Fibroblast of the aortic adventitia (primary cell): ENCODE measurements at places on chromosomes 4 and X. TPM values are rescaled to one million over a fixed set of nuclear protein-coding genes. Genes with fewer than 3 reads are reported as not detected.

Gene SPARCL1
- total RNA-seq: not detected in 2 replicates

Gene PAGE1
- not detected in 2 replicates for total RNA-seq

Gene MAGED4
- total RNA-seq: 13.7 and 14.7 TPM in 2 replicates

Gene RWDD4
- total RNA-seq: 10.0 and 43.7 TPM in 2 replicates

Gene CXCL8
- total RNA-seq: 0.98 and 2.4 TPM in 2 replicates

Gene ERCC6L
- total RNA-seq: 9.9 TPM in 1 of 2 replicates, not detected in the other

Gene PAK3
- 0.90 and 3.7 TPM in 2 replicates for total RNA-seq

GRCh38 chr4:28772066-28772465 lies 1911.4 kb downstream of the STIM2 start:
- DNase-seq: peak; percentile 82

DNA sequence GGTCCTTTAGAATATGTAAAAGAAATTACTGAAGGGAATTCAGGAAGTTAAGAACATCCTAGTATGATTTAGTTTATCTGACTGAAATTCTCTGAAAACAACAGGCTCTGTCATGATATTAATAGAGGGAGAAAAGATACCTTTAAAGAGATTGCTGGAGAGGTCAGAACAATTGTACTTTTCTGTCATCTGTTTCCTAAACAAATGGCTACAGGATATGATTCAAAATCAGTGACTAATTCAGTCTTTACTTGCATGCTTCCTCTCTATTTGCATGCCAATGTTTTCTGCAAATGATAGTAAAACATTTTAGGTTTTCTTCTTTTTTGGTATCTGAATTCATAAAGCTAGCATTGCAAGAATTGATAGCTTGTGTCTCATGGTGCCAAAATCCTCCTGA lies 616.7 kb upstream of the PCDH7 start:
- peak; percentile 18 for DNase-seq

- no peak for DNase-seq
These were observed 238.4 kb upstream of the ANXA3 start for GRCh38 chr4:78312989-78313753.

DNA sequence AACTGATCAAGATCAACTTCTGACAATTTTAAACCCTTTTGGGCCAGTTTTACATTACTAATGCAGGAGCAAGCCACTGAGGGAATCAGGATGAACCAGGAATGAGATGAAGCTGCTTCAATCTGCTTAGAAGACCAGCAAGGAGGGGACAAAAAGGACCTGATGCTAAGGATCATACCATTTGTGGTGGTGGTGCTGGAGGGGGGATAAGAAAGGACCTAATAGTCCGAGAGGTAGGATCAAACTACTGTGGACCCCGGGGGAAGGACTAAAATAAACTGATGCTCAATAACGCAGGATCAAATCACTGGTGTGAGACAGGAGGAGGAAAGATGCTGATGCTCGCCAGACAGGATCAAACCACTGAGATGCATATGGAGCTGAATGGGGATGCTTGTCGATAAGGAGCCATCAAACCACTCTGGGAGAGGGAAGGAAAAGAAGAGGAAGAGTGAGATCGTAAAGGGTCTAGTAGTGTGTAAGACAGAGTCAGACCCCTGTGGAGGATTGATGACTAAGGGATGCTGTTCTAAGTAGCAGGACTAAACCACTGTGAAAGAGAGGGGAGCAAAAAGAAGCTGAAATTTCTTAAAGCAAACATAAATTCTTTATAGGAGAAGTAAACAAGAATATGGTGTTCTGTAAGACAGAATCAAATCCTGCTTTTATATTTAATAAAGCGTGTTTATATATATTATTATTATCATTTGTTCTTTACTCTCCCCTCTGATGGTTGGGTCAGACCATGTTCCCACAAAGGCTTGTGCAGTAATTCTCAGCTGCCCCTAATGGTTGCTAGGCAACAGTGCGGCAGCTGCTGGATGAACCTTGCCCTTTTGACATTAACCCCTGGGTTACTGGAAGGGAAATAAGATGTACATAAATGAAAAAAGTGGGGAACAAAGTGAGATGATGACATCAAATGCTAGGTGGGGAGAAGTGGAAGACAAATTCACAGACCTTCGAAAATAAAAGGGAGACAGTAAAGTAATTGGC lies 432.5 kb upstream of the FGF16 start:
- DNase-seq: no peak

DNA sequence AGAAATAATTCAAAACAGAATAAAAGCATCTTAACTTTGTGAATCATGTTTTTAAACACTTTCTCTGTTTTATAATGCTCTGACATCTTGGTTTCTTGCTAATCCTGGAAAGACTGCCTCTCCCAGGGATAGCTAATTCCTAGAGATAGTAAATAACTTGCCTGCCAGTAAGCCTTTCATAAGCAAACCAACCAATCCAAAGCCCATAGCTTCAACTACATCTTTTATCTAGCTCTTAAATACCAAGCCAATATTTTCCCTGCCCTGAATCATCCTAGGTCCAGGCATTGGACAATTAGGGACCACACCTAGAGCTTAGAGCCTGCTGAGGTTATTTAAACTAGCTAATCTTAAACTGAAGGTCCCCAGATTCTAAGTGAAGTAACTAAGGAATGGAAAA lies 223.7 kb upstream of the DIPK2B start:
- peak; percentile 40 for DNase-seq

DNA sequence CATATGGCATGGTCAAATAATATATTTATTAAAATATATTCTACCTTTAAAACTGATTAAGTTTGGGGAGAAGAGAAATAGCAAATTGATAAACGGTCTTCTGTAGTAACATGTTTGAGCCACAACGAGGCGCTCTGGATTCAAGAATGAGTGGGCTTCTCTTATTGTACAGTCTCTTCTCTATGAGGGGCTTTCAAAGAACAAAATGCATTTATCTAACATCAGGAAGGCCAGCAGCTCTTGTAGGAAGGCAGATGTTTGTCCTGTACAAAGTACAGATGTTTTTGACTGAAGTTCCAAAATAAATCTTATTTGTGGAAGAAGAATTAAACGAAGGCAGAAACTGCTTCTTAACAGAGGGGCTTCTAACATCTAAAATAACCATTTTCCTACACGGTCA lies 153.6 kb downstream of the RASL11B start:
- DNase-seq: peak; percentile 89

DNA sequence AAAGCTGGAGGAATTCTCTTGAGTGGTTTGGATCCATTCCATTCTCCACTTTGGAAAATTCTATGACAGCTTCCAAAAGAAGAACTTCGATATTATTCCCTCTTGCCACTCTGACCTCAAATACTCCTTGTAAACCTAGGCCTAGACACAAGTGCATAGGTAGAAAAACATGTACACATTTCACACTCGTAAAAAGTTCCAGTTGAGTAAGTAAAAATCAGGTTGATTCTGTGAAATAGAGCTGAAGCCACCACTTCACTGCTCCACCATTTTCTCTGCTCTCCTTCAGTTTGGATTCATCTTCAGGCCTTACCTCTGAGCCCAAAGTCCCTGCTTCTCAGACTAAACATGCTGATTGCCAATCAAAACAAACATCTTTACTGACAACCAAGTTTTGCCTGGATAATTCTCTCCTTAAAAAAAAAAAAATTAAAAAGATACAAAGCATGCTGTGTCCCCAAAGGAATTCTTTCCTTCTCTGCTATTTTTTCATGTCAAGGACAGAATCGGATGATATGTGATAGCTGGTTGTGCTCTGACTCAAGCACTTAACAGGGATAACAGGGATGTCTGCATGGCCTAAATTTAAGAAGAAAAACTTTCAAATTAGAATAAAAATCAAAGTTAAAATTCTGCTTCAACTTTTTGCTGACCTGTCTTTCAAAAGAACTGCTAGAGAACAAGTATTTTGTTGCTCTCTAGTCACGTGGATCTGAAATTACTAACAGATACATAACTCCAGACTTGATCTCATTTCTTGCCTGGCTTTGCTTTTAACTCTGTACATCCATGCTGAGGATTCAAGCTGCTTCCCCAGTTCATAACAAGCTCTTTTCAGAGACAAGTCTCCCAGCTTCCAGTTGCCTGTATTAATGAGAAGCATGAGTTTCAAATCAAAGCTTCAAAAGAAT lies 420.9 kb upstream of the INTU start:
- no peak for DNase-seq
